ENCODE measurements at places on chromosomes 12 and 14. TPM values are rescaled to one million over a fixed set of nuclear protein-coding genes. Genes with fewer than 3 reads are reported as not detected.

KRT79 gene
- 0.08 TPM for total RNA-seq

MIP gene
- 0.24 TPM for total RNA-seq

RIMKLB gene
- total RNA-seq = 22.9 TPM

SHMT2 gene
- 124 TPM for total RNA-seq

CCDC38 gene
- 0.08 TPM for total RNA-seq
